Cortex of kidney (tissue), 1 donor: ENCODE measurements at places on chromosomes 2 and 18.
A peak's percentile ranks its signal among the peaks of the same experiment; 100 is the strongest.

GRCh38 chr2:224469374-224469964, 67.6 kb upstream of the FAM124B start:
- no peak for DNase-seq

GRCh38 chr2:24026233-24026632, 16.3 kb downstream of the MFSD2B start:
- no peak for DNase-seq

DNA sequence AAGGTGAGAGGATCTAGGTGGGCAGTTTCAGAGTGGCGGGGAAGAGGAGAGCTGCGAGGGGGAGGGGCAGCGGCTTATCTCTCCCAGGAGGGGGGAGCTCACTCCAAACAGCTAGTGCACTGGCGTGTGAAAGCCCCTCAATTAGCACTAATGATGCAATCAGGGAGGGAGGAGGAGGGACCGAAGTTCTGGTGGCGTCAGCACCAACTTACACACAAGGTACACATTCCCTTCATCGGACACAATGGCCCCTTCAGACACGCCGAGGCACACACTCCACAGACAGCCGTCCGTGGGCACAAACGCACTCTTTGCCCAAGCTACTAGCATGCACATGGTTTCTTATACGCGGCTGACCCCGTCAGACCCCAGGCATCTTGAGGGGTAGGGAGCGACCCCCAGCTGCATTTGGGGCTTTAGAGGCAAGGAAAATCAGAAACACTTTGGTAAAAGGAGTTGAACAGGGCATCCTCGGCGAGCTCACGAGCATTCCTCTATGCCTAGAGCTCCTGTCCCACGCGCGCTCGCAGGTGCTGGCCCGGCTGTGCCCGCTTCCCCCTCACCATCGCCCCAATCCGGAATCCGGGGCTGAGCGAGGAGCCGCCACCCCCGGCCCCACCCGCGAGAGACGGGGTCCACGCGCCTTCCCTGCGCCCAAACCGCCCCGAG, 868 bp upstream of the PKDCC start:
- no peak for DNase-seq

DNA sequence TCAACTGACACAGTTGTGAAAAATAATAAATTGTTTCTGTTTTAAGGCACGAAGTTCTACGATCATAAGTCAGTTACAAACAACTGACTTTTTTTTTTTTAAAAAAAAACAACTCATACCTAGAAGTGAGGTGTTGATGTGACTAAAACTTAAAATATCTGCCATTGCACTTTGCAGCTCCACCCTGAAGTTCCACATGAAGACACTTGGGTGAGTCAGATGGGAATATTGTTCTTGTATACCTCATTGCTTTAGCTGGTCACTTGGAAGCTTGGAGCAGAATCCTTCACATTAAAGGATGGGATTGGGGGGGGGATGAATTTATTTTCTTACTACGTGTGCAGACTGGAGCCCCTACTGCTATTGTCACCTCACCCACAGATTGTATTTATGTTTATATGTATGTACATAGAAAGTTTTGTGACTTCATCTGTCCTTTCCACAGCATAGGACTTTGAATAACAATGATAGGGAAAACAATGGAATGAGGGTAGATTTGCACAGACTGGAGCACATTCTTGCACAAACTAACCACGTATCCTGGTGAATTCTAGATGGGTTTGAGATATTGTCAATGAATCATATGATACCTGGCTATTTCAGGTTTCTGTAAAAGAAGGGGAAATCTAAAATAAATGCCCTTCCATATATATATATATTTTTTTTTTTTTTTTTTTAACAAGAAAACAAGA, 57.9 kb upstream of the ARHGAP15 start:
- no peak for DNase-seq

GRCh38 chr2:132804051-132804450, 134.0 kb upstream of the LYPD1 start:
- DNase-seq, result no peak

GRCh38 chr2:150485114-150485870, 2.2 kb downstream of the RND3 start:
- peak; percentile 42 for DNase-seq

- no peak for DNase-seq
Measured at GRCh38 chr2:88398180-88398579, 54.3 kb downstream of the FOXI3 start.

DNA sequence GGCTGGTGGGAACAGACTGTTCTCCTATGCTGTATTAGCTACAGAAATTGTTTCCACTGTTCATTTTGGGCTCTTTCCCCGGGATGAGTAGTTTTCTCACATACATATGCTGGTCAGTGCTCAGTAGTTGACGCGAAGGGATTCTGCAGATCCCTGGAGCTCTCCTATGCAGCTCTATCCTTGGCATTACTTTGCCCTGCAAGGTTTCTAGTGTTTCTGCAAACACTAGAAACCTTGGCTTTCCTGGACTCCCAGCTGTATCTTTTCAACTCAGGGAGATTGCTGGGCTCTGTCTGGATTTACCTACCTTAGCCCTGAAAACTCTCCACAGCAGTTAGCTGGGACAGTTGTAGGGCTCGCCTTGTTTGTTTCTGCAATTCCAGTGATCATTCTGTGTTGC, 10.9 kb downstream of the KIAA1328 start:
- DNase-seq, result no peak

DNA sequence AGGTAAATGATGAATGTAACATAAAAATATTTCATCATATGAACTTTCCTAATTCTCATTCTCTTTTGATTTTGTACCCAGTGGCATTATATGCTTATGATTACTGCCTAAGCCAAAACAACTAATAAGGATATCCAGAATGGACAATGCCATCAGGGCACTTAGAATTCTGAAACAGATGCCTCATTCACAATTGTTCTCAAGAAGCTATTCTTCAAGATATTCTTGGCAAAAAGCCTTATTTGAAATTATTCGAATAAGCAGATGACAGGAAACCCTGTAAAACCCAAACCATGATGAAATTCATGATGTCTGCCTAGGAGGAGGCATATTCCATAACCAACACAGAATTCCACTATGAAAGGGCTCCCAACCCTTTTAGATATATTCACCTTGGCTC, 353.2 kb upstream of the TRIB2 start:
- no peak for DNase-seq

DNA sequence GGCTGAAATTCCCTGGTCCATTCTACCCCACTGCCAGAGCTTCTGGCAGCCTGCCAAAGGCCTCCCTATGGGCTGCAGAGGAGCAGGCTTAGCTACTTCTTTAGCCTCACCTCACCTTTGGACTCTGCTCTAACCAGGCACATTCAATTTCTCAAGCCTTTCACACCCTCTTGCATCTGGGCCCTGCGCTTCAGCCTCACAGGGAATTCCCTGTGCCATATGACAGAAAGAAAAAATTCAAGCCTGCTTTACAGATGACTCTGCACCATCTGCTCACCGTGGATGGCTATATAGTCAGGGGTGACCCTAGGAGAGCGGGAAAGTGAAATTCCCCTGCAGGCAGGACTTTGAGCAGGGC, 62.5 kb downstream of the REEP1 start:
- no peak for DNase-seq

GRCh38 chr18:79250301-79250981, 145.3 kb upstream of the NFATC1 start:
- no peak for DNase-seq

- no peak for DNase-seq
Measured at GRCh38 chr2:21710031-21710430, 586.3 kb downstream of the TDRD15 start.

DNA sequence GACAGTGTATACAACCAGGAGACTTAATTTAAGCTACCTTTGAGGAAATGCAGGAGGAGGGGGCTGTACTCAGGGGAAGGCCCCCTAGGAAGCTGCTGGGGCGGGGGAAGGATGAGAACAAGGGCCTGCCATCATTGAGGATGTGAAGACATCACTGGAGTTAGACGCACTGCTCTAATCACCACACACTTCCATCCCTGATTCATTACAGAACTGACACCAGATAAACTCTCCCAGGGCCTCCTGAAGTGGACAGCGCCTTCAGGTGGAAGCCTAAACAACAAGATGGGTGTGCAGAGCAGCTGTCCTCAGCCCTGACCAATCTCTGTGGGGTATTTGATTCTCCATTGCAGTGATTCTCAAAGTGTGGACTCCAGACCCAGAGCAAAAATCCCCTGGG, 30.6 kb upstream of the SLC35G4 start:
- no peak for DNase-seq

- no peak for DNase-seq
Measured at GRCh38 chr2:16062471-16063250, 122.3 kb downstream of the MYCN start.

- DNase-seq, result no peak
Measured at GRCh38 chr2:159907909-159908308, 109.9 kb upstream of the CD302 start.

DNA sequence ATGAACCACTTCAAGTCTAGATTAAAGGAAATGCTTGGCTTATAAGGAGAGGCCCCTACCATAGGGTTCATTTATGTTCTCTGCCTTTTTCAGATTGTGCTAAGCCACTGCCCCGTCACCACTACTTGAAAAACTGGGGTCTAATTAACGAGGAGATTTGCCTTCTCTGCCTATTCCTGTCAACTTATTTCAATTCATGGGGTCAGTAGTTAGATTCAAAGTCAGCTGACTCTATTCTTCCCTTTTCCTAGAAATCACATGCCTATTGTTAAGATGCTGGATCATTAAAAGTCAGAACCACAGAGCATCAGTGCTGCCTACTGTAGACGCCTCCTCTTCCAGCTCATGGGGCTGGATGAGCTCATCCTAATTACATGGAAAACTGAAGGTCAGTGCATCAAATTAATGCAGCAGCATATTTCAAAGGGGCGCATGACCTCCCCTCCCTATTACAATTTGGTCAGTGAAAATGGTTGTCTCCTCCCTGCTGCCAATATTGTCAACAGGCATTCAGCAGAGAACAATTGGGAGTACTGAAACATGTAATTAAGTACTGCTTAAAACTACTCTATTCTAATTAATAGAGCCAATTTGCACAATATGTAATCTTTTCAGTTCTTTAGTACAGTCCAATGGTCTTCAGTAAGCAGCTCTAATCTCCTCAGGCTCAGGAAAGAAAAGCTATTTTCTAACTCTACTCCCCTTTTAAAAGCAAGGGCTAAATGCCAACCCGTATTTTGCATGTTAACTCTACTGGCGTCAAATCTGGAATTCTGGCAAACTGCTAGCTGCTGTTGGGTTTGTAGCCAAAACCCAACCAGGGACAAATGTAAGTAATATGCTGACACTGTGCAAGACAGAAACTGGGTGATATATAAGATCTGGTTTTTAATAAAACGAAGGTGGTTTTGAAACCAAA, 117.4 kb upstream of the ITGB6 start:
- DNase-seq, result no peak

- DNase-seq, result no peak
Measured at GRCh38 chr18:8264861-8265411, 344.3 kb upstream of the RAB12 start.

DNA sequence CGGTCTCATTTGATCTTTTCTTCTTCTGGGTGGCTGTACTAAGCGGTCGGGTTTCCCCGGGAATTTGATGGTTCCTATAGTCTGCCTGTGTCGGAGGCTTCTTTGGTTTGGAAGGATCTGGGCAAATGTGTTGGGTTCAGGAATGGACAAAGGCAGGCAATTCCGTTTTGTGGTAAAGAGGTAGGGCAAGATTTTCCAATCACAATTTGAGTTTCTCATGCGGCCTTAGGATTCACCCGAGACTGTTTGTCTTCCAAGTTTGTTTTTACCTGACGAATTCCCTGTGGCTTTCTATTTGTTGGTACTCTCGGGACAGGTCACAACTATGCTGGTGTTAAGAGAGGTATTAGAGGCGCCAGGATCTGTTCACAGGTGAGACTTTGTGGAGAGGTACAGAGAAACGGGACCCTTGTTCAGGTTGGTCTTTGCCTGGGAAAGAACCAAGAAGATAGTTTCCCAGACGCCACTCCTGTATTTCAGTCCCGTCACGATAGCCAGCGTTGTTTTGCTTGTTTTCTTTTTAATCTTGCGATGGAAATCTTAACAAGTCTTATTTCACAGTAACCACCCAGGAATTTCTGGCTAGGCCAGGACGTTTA, 3.0 kb downstream of the SP5 start:
- no peak for DNase-seq

- peak; percentile 19 for DNase-seq
Measured at GRCh38 chr18:2655178-2655953, at the start of gene SMCHD1. Gene SMCHD1, plus strand, starts transcription at chr18:2655726. Its CDS starts 350 bp downstream, at chr18:2656076.

- DNase-seq, result no peak
Measured at GRCh38 chr2:30122362-30122761, 24.4 kb upstream of the YPEL5 start.

DNA sequence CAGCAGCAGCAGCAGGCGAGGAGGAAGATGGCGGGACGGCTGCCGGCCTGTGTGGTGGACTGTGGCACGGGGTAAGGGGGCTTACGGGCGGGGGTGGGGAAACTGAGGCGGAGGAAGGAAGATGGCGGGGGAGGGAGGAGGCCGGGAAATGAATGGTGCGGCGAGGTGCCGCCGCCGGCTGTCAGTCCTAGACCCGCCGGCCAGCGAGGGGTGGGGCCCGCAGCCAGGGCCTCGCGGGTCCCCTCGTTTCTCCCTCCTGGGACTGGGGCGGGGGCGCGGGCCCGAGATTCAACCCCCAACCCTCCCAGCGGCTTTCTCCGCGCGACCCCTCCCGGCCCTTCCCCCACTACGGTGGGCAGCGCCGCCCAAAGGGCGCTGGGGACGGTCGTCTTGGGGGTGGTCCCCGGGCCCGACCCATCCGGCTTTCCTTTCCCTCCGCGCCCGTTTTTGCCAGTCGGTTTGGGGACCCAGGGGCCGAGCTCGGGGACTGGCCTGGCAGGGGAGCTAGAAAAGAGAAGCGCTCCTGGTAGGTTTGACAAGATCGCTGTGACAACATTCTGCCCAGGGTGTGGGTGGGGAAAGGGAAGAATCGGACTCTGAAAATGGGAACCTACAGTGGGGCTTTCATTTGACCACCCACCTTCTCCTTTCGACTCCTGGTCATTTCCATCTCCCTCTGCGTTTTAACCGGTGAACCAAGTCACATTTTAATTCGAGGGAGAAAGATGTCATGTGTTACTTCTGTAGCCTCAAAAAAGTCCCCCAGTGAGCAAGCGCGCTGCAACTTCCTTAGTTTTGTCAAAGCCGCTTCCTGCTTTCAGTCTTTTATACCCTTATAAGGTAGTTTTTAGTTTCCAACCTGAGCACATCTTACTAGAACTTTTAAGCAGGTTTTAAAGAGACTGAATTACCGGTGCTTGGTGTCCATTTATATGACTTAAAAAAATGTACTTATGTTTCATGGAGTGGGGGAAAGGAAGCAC, 655 bp downstream of the ACTR3 start:
- DNase-seq, result no peak

DNA sequence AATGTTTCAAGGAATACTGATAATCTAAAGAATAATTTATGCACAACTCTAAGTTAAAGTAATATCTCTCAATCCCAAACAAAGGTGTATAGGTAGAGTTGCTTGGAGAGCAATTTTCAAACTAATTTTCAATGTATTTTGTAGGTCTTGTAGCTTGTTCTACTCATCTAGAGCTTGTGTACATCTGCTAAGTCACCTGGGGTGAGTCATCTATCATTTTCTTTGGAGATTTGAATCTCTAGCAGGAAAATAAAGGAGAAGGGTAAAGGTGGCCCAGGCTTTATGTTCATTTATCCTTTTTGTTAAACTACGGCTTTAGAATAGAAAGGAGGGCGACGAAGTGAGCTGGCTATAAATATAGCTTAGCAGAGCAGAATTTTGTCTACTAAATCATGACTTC, 76.8 kb upstream of the THUMPD2 start:
- DNase-seq, result no peak
